ENCODE measurements at places on chromosomes 4 and X.

GRCh38 chrX:5957506-5957905 lies 271.2 kb downstream of the NLGN4X start:
- DNase-seq, result no peak

DNA sequence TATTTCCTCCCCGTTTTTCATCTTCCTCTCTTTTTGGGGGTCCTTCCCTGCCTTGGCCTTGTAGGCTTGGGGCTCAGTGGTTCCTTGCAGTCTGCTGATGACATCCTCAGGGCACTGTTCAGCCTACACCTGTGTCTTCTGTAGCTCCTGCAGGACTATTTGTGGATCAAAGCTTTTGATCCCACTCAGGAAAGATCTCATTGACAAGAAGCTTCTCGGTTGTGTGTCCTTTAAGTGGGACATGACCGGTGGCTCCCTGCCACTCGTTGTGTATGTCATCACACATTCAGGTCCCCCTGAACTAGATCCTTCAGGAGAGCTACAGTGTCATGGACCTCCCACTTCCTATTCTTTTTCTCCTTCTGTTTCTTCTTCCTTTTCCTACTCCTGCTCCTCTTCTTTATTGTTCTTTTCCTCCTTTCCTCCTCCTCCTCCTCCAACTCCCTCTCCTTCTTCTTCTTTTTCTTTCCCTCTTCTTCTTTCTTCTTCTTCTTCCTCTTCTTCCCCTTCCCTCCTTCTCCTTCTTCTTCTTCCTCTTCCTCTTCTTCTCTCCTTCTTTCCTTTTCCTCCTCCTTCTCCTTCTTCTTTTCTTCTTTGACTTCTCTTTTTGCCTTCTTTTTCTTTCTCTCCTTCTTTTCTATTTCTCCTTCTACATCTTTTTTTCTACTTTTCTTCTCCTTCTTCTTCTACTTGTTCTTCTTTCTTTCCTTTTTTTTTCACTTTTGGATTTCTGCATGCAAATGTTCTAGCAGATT lies 67.8 kb downstream of the NBDY start:
- DNase-seq, result no peak

GRCh38 chr4:8473198-8473919 lies 32.8 kb downstream of the TRMT44 start:
- no peak for DNase-seq

- DNase-seq, result no peak
Observed at GRCh38 chrX:136828830-136829229, 48.1 kb upstream of the ARHGEF6 start.

- peak; percentile 38 for DNase-seq
Observed at GRCh38 chrX:64975491-64975890, 759 bp downstream of the ZC4H2 start.

- DNase-seq, result no peak
Observed at GRCh38 chrX:6890544-6891261, 256.8 kb upstream of the STS start.

- DNase-seq, result no peak
Observed at GRCh38 chrX:73076838-73077237, 2.5 kb downstream of the PABPC1L2A start.

GRCh38 chrX:133594156-133594555 lies 178.9 kb upstream of the GPC4 start:
- no peak for DNase-seq

- DNase-seq, result no peak
Observed at GRCh38 chr4:80154545-80154933, 42.8 kb upstream of the PRDM8 start.

DNA sequence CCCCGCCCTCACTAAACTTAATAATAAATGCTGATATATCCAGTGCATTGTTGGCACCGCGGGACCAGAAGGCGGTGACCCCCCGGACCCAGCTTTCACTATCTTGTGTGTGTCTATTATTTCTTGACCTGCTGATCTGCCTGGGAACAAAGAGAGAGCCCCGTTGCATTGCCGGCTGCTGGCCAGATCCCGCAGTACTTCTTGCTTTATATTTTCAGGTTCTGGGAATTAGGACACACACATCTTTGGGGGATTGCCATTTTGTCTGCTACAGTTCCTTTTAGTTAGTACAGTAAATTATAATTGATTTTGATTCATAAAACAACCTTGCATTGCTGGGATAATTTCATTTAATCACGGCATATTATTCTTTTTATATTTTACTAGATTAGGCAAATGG lies 2.2 kb upstream of the RTL8B start:
- no peak for DNase-seq

GRCh38 chr4:46956451-46956850 lies 36.9 kb downstream of the GABRA4 start:
- no peak for DNase-seq

DNA sequence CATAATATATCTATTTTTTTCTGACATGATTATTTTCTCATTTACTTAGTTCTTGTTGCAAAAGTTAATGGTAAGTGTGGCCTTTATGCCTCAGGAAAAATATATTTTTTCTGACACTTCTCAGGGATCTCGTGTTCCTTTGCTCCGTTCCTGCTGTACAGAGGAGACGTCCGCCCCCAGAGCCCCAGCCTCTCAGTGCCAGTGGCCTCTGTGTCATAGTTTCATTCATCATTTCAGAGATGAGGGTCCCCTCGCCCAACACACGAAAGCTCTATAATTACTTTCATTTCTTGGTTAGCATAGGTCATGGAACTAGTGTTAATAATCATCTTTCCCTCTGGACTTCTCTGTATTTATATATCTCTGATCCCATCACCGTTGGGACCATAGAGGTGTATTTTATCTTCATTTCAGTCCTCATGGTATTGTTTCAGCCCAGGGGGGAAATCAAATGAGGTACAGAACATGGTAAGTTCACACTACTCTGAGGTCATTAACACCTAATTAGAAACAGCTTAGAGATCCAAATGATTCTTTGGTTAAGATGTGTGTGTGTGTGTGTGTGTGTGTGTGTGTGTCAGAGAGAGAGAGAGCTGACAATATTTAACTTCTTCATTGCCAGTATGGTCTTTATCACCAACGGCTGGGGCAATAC lies 631.1 kb upstream of the TENM3 start:
- no peak for DNase-seq

DNA sequence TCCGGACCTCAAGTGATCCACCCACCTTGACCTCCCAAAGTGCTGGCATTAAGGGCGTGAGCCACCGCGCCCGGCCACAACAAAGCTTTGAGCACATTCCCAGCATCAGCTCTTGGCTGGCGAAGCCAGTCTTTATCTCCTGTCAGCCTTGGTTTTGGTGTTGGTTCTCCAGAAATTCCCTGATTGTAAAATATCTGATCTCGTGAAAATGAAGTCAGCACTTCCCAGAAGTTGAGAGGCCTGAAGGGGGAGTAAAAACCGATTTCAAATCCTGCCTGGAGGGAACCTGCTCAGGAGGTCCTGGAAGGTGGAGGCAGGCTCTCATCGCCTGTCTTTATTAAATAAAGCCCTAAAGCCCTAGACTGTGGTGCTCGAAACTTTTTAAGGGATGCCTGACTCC lies 33.6 kb downstream of the PTTG2 start:
- DNase-seq, result no peak

GRCh38 chrX:2336181-2336580 lies 164.6 kb downstream of the DHRSX start:
- no peak for DNase-seq

GRCh38 chrX:44675362-44676024 lies 132.8 kb upstream of the FUNDC1 start:
- DNase-seq, result peak; percentile 58

GRCh38 chrX:15737959-15738902 lies at the start of gene CA5B:
TSS of gene CA5B (plus strand) at chrX:15738270. CDS start at chrX:15750024, 11,754 bp downstream.
- DNase-seq, result peak; percentile 87

DNA sequence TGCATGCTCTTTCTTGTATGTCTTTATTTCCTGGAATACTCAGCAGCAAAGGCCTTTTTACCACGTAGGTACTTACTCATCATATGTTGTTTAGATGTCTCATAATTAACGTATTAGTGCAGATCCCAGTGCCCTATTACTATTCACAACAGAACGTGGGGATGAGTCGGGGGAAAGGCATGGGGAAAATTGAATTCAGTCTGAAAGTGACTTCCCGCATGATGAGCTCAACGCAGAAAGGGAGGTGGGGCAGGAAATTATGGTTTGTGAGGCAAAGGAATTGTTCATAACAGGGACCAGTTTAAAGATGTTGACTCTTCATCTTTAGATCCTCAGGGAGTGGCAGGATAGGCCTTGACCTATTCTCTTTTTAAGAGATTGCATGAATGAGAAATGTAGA lies 2.0 kb upstream of the TMPRSS11D start:
- DNase-seq, result no peak

GRCh38 chr4:168541266-168541953 lies 44.6 kb downstream of the PALLD start:
- DNase-seq, result no peak

DNA sequence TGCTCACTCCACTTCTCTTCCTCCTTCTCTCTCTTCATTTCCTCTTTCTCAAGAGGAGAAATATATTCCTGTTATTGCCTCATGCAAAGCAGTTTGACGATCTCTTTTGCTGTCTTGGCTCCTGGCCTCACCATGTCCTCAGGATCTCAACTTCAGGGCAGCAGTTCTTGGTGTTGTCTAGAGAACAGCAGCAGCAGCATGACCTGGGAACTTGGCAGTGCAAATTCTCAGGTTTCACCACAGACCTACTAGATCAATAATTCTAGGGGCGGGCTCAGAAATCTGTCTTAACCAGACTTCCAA lies 193.4 kb upstream of the EDNRA start:
- DNase-seq, result no peak

DNA sequence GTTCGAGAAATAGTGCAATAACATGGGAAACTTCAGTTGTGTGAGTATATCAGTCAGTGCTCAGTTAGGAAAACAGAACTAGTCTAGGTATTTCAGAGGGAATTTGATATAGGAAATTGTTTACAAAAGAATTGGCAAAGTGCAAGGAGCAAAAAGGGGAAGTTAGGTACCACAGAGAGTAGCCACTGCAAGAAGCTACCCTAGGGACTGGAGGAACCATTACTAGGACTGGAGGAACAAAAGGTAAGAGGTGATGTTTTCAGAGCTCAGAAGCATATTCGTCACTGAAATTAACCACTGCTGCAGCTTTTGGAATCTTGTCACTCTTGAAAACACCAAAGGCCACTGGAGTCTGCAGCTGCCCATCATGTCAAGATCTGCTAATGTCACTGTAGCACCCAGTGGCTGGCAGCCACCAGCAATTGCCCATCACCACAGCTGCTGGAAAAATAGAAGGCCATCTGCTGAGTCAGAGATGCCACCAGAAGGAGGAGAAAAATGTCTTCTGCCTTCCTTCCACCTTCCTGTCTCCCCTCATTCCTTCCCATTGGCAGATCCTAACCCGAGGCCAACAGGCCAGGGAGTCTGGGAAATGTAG lies 160.6 kb upstream of the RPS6KA3 start:
- no peak for DNase-seq

DNA sequence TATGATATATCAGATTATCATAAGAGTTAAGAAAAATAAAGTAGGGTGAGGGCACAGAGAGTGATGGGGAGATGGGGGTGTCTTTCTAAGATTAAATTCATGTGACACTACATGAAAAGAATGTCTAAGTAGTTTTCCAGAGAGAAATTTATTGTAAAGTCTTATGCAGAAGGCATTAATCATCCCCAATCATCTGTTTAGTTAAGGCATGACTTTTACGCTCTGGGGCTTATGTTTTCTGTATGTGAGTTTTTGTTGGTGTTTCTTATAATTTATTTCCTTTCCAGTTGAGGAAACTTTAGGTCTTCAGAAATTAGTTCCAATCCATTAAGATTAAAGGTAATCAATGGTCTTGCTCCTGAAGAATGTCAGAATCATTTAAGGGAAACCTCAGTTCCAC lies 383.0 kb upstream of the GALNT7 start:
- no peak for DNase-seq

DNA sequence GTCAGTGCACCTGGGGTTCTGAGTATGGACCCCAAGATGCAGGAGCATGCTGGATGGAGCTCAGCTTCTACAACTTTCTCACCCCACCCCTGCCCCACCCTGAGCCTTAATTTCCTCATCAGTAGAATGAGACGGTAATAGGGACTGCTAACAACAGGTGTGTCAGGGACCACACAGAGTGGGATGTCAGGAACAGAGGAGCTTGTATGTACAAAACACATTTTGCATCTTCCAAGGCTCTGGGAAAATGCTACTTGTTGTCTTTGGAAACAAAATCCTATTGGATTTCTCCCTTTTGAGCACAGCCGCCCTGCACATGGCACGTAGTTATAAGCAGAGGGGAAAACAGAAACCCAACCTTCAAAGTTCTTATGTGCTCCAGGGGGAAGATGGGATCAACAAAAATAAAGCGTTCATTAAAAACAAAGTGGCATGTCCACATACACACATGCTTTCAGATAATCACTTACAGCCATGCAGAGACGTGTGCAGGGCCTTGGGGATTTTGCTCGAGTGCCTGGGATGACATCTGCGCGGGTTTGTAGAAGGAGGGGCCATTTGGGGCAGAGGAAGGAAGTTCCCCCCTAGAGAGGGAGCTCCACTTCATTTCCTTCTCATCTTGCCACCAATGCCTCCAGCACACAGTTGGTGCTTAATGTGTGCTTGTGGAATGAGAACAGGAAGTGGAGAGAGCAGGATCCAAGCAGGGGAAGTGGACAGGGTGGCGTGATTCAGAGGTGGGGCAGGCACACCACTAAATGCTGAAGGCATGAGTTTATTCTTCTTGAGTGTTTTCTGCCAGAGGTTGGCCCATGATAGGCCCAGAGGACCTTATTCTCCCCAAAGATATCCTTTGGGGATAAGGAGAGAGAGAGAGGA lies 138.9 kb downstream of the SMIM20 start:
- DNase-seq, result no peak

DNA sequence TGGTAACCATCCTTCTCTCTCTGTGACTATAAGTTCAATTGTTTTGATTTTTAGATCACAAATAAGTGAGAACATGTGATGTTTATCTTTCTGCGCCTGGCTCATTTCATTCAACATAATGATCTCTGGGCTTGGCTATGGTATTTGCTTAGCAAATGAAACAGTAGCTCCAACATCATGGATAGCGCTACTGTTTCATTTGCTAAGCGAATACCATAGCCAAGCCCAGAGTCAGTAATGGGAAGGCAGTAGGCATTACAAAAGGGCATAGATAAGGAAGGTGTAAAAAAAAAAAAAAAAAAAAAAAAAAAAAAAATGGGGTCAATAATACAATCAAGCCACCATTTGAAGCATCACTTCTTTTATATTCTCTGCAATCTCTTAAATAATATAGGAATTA lies 469.0 kb upstream of the ATOH1 start:
- no peak for DNase-seq

- DNase-seq, result no peak
Observed at GRCh38 chrX:23403849-23404248, 69.2 kb downstream of the PTCHD1 start.

DNA sequence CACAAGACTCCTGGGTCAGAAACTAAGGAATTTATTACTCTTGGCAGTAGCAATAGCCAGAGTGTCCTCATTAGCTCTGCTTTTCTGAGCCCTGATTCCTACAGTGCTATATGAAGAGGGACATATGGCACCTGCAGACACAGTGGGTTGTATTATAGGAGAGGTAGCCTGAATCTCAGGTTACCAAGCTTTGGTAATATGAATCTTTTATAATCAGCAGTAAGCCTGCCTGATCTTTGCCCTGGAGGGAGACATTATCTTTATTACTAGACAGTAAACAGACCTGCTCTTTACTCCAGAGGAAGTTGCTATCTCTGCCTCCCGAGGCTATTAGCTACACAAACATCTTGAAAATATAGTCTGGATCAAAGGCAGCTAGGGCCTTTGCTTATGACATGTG lies 62.5 kb upstream of the HOPX start:
- DNase-seq, result no peak

Data from left hindlimb (tissue), 1 donor.